ENCODE measurements at places on chromosomes 7 and 10. TPM values are rescaled to one million over a fixed set of nuclear protein-coding genes. Genes with fewer than 3 reads are reported as not detected.

ACTR3C gene
- 4.3 TPM for polyA plus RNA-seq

HDAC9 gene
- polyA plus RNA-seq = 4.1 TPM

DNA sequence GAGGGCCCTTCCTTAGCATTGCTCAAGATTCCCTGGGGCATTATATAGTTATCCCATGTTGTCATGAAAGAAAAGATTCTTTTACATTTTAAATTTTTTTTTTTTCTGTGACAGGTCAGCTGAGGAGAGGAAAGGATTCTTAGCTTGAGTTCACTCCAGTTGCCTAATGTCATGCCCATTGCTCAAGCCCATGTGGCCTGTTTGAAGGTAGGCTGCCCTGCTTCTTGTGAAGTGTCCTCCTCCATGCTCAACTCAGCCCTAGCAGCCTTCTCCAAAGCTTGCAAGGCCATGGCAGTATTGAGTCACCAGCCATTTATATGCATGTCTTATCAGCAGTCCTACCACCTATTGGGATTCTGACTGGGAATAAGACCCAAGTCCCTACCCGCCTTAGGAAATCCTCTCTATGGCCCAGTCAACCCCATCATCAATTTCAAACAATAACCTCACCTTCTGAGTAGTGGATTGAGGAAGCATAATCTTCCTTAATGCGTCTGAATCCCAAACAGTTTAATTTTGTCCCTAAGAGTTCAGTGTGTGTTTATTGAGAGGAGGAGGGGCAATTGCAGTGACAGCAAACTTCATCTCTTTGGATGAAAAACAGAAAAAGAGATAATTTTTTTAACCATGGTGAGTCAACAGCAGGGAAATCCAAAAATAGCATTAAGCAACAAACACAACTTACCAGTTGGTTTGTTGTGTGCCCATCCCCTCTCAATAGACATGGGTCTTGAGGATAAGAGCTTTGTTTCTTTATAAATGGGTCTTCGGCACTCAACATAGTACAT is 38.6 kb upstream of the WASL start:
- DNase-seq = no peak
- no peak overlapping the region for H3K4me3 ChIP-seq
- H3K36me3 ChIP-seq = no peaks in the 10 kb centered on the region
- no peaks in the 10 kb centered on the region for H3K4me1 ChIP-seq
- no peaks in the 10 kb centered on the region for H3K27me3 ChIP-seq
- no peak overlapping the region for H3K27ac ChIP-seq

GRCh38 chr10:84768132-84768531 is 439.7 kb downstream of the CCSER2 start:
- no peaks in the 10 kb centered on the region for H3K27me3 ChIP-seq
- H3K4me3 ChIP-seq = no peak overlapping the region
- H3K36me3 ChIP-seq = no peaks in the 10 kb centered on the region
- DNase-seq = no peak
- no peaks in the 10 kb centered on the region for H3K4me1 ChIP-seq

GRCh38 chr10:73772281-73773151 is 9.3 kb upstream of the CHCHD1 start:
- no peaks in the 10 kb centered on the region for H3K27me3 ChIP-seq
- H3K4me1 ChIP-seq = peaks cover 47% of the 10 kb centered on the region
- peak overlapping the region; percentile 95 for H3K27ac ChIP-seq
- H3K4me3 ChIP-seq = peak overlapping the region; percentile 91
- H3K36me3 ChIP-seq = peaks cover 32% of the 10 kb centered on the region

- no peak for DNase-seq
- no peak overlapping the region for H3K4me3 ChIP-seq
- H3K27ac ChIP-seq = no peak overlapping the region
- H3K36me3 ChIP-seq = no peaks in the 10 kb centered on the region
- H3K4me1 ChIP-seq = no peaks in the 10 kb centered on the region
Observed at GRCh38 chr7:52705768-52706167, 329.7 kb upstream of the POM121L12 start.

All from CD4-positive, CD25-positive, alpha-beta regulatory T cell (primary cell).